GM13976 (cell line): ENCODE measurements at places on chromosomes 13 and 19.

DNA sequence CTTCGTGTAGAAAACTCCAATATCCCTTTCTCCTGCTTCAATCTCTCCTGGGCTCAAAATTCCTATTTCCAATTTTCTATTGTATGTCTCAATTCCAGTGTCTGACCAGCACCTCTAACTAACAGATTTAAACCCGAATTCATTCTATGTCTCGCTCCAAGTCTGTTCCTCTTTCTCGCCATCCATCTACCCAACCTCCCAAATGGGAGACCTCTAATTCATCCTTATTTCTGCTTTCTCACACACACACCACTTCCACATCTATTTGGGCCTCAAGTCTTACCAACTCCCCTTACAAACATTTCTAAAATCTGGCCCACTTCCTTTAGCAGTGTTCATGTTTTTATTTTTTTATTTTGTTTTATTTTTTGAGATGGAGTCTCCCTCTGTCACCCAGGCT, 53.3 kb downstream of the MBD3L2B start:
- DNase-seq = no peak

DNA sequence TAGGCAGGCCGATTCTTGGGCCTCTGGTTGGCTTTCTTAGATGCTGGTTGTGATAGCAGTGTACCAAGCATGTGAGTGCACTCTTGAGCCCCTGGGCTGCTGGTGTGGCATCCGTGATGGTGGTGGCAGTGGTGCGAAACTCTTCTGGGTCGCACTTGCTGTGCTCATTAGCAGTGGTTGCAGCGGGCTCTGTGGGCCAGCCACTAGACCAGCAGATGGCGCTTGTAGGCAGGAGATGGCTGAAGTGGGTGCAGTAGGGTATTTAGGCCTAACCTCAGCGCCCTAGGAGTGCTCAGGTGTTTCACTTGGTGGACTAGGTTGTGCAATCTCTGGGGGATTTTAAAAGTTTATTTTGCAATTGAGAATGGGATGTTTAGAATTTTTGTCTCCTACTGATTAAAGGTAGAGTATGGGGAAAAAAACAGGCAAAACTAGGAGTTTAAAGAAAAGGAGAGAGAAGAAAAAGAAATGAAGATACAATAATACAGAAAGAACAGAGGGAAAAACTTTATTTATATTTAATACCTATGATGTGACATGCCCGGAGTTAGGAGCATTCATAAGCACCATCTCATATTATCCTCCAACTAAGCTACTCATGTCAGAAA, 4.3 kb upstream of the ZNF17 start:
- peak; percentile 79 for DNase-seq

DNA sequence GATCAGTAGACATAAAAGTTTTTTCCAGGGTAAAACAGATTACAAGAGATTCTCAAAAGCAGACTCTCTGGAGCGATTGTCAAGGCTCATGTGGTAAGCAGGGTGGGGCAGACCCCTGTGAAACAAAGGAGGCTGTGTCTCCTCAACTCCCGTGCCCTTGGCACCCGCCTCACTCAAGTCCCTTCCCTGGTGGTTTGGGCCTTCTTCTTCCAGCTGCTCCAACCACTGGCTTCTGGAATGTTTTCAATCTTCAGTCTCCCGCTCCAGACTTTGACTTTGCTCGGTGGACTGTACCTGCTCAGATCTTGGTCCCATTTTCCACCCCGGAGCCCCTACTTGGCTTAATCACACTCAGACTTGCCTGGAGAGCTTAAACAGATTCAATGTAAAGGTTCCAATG, 74.8 kb upstream of the STK24 start:
- no peak for DNase-seq

GRCh38 chr13:68428292-68428691, 1198.2 kb upstream of the PCDH9 start:
- no peak for DNase-seq

DNA sequence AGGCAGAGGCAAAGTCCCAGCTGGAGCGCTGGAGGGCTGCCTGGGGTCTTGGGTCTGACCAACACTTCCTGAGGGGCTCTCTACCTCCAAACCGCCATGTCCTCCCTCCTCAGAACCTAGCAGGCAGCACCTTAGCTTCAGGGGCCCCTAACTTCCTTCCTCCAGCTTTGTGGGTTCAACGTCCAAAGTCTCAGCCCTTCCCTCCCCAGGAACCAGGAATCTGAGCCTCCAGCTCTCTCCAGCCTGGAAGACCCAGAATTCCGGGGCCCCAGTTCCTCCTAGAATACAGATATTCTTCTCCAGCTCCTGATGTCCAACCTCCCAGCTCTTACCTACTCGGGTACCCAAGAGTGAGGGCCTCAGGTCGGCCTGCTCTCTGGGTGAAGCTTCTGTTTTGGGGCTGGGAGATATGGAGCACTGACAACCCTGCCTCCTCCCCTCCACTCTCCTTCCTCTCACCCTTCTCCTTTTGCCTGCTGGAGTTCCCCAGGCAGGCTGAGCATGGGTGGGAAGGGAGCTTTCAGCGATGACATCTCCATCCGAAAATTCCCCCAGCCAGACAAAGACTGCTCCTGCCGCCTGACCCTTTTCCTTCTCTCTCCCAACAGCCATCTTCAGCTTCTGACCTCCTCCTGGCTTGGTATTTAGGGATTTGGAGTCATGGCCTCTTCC, 3.5 kb downstream of the TMEM150B start:
- no peak for DNase-seq
